CD8-positive, alpha-beta memory T cell (primary cell): ENCODE measurements at places on chromosomes 12 and 14.

GRCh38 chr14:42229294-42229693 is 622.6 kb downstream of the LRFN5 start:
- H3K4me3 ChIP-seq: no peak overlapping the region
- no peaks in the 10 kb centered on the region for H3K4me1 ChIP-seq
- DNase-seq: no peak

DNA sequence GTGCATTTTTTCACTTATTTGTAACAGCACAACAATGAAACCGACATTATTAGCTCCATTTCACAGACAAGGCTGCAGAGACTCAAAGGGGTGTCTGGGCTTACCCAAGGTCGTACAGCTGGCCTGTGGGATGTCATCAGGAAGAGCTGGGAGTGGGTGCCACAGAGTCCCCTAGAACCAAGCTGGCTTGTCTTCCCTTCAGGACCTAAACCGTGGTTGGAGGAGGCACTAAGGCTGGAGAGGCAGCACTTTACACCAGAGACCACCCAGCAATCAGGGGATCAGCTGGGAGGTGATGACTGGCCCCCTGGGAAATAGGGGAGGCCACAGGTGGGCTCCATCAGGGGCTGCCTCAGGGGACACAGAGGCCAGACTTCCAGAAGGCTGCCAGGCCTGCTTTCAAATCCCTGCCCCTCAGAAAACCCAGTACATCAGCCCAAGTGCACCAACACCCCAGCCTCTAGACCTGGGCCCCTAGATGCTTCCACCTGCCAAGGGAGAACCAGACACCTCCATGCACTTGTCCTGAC is 28.3 kb downstream of the DIO3 start:
- H3K36me3 ChIP-seq: no peaks in the 10 kb centered on the region
- no peaks in the 10 kb centered on the region for H3K4me1 ChIP-seq
- H3K4me3 ChIP-seq: no peak overlapping the region
- DNase-seq: no peak

DNA sequence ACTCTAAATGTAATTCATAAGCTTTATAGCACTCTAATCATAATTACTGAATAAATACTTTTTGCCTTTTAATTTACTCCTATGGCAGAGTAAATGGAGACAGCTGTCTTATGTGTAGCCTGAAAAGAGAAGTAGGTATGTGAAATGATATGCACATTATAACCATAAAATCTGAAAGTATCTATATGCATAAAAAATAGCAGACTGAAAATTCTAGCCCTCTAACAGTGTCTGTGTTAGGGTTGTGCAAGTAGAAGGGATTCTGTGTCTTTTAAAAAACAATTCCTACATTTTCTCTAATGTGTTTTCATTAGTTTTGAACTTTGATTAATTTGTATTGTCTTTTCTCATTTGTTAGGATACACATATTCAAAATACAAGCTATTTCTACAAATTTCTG is 94.9 kb downstream of the TXNDC16 start:
- no peak overlapping the region for H3K27ac ChIP-seq
- no peaks in the 10 kb centered on the region for H3K27me3 ChIP-seq
- H3K4me3 ChIP-seq: no peak overlapping the region
- DNase-seq: no peak
- H3K4me1 ChIP-seq: no peaks in the 10 kb centered on the region

DNA sequence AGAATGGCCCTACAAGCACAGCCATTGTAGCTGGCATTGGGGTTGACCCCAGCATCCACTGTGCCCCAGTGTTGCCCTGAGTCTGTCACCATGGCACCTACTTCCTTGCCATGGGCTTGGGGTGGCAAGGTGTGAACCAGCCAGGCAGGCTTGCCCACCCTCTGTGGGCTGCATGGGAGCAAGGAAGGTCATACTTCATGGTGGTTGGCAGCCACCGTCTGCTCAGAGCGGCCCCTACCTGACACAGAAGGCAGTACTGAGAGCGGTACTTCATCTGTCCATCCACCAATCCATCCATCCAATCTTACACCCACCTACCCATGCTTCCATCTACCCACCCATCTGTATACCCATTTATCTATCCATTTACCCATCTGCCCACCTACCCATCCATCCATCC is 160.1 kb downstream of the KIF26A start:
- no peak overlapping the region for H3K4me3 ChIP-seq
- no peak for DNase-seq
- H3K27me3 ChIP-seq: no peaks in the 10 kb centered on the region
- H3K36me3 ChIP-seq: no peaks in the 10 kb centered on the region

GRCh38 chr12:32418903-32419519 is 19.7 kb downstream of the FGD4 start:
- no peak overlapping the region for H3K4me3 ChIP-seq
- no peak overlapping the region for H3K27ac ChIP-seq
- H3K36me3 ChIP-seq: no peaks in the 10 kb centered on the region
- no peaks in the 10 kb centered on the region for H3K4me1 ChIP-seq

DNA sequence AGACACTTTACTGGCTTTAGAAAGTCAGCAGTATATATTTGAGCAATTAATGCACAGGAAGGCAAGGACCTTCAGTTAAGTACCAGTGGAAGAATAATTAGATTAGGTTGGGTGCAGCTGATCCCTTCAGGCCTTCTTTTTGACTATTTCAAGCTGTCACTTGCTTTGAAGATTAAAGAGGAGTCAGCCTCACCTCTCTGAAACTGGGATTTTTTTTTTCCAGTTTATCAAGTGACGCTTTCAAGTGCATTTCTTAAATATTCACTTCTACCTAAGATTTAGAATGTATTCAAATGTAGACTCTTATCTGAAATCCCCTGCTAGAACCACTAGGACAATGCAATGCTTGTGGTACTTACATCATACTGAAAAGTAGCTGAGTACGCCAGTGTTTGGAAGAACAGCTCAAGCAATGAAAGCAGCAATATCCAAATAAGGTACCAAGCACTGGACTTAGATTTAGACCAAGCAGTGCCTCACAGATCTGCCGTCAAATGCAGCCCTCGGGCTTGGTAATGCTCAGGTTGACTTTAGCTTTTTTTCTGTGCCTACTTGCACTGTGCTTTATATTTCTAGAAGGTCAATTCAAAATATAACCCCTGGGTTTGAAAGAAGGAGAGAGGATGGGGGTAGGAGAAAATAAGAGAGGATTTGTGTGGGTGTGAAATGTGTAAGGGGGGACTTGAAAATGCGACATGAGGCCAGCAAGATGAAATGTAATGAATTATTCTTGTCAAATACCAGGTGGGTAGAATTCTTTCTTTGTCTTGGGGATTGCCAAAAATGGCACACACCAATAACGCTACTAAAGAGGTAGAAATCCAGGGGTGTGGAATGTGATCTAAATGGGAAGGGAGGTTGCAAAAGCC is 3.7 kb upstream of the FERMT2 start:
- peaks cover 18% of the 10 kb centered on the region for H3K27me3 ChIP-seq
- peaks cover 10% of the 10 kb centered on the region for H3K4me1 ChIP-seq
- no peaks in the 10 kb centered on the region for H3K36me3 ChIP-seq
- no peak overlapping the region for H3K27ac ChIP-seq
- H3K4me3 ChIP-seq: no peak overlapping the region

- DNase-seq: no peak
- no peaks in the 10 kb centered on the region for H3K27me3 ChIP-seq
- H3K27ac ChIP-seq: no peak overlapping the region
- no peaks in the 10 kb centered on the region for H3K36me3 ChIP-seq
Observed at GRCh38 chr14:74917646-74918081, 5.4 kb downstream of the RPS6KL1 start.

- H3K4me1 ChIP-seq: peaks cover 5% of the 10 kb centered on the region
- H3K36me3 ChIP-seq: no peaks in the 10 kb centered on the region
- no peak for DNase-seq
- no peaks in the 10 kb centered on the region for H3K27me3 ChIP-seq
- no peak overlapping the region for H3K27ac ChIP-seq
Observed at GRCh38 chr12:101619858-101620761, 25.3 kb downstream of the MYBPC1 start.

- DNase-seq: no peak
- no peak overlapping the region for H3K27ac ChIP-seq
- H3K4me1 ChIP-seq: no peaks in the 10 kb centered on the region
- no peaks in the 10 kb centered on the region for H3K27me3 ChIP-seq
- H3K4me3 ChIP-seq: no peak overlapping the region
Observed at GRCh38 chr14:69922198-69922597, 43.0 kb downstream of the SMOC1 start.

- no peaks in the 10 kb centered on the region for H3K36me3 ChIP-seq
- no peak for DNase-seq
- no peak overlapping the region for H3K27ac ChIP-seq
- H3K4me1 ChIP-seq: no peaks in the 10 kb centered on the region
Observed at GRCh38 chr12:99609455-99610181, 37.9 kb upstream of the GARIN6 start.

DNA sequence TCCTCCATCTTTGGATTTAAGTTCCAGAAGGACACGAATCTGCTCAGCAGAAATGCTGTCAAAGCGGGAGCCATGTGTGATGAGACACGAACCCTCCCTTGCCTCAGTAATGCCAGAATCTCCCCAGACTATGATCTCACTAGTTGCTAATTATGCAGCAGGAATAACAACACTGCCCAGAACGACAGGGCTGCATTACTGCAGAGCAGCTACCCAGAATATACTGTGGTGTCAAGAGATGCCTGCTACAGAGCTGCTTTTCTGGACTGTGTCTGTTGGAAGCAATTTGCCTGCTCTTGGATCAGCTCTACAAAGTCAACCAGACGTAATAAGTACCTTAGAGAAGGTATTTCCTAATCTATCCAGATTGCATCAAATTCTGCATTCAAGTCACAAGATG is 5.5 kb downstream of the CSRNP2 start:
- peaks cover 15% of the 10 kb centered on the region for H3K4me1 ChIP-seq
- no peaks in the 10 kb centered on the region for H3K27me3 ChIP-seq
- no peak overlapping the region for H3K27ac ChIP-seq
- H3K36me3 ChIP-seq: no peaks in the 10 kb centered on the region

DNA sequence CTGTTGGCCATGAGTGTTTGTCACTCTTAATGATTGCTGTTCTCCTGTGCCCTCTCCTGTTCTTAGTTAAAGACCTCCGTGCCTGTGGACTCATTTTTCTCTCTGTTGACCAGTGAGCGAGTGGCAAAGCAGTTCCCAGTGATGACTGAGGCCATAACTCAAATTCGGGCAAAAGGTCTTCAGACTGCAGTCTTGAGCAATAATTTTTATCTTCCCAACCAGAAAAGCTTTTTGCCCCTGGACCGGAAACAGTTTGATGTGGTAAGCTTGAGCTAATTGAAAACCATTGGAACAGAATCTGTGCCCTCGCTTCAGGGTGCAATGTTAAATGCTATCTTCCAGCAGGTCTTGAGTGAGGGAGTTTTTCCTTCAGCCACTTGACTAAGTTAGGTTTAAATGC is 19.8 kb downstream of the ACAD10 start:
- H3K4me1 ChIP-seq: no peaks in the 10 kb centered on the region
- no peaks in the 10 kb centered on the region for H3K27me3 ChIP-seq
- H3K27ac ChIP-seq: no peak overlapping the region
- DNase-seq: no peak
- no peak overlapping the region for H3K4me3 ChIP-seq

DNA sequence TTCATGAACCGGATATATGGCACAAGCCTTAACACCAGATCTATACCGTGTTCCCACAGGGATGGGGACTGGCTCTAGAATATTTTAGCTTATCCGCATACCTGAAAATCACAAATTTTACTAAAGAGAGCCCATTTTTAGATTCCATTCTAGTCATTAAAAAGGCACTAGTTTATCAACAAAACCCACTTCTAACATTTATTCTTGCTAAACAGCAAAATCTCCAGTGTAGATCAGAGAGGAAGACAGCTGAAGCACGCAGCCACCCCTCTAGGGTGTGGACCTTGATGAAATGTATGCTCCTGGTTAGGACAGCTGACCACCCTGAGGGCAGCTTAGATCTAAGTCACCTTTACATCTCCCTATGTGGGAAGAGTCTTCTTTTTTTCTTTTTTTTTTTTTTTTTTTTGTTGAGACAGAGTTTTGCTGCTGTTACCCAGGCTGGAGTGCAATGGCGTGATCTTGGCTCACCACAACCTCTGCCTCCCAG is 62.4 kb downstream of the EID3 start:
- no peaks in the 10 kb centered on the region for H3K27me3 ChIP-seq
- no peak overlapping the region for H3K27ac ChIP-seq
- no peak overlapping the region for H3K4me3 ChIP-seq
- H3K4me1 ChIP-seq: no peaks in the 10 kb centered on the region

GRCh38 chr14:103143506-103143905 is 20.2 kb downstream of the TNFAIP2 start:
- H3K4me3 ChIP-seq: no peak overlapping the region
- no peaks in the 10 kb centered on the region for H3K36me3 ChIP-seq
- no peaks in the 10 kb centered on the region for H3K4me1 ChIP-seq
- peaks cover 3% of the 10 kb centered on the region for H3K27me3 ChIP-seq
- no peak overlapping the region for H3K27ac ChIP-seq
- DNase-seq: no peak

DNA sequence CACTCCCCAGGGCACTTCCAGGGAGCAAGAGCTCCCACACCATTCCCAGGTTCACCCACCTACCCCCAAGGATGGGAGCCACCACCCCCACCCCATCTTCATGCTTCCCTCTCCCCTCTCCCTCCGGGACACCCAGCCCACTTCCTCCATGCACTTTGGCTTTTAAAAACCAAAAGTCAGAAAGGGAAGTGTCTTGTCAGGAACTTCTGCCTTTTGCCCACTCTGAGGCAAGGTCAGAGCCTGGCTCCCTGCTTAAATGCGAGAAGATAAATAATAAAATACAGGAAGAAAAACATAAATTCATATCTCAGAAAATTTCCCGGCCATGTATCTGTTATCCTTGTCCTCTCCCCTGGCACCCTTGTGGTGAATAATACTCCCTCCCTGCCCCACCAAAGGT is 81.6 kb downstream of the PTGER2 start:
- no peak for DNase-seq
- no peaks in the 10 kb centered on the region for H3K27me3 ChIP-seq
- H3K4me3 ChIP-seq: no peak overlapping the region
- H3K4me1 ChIP-seq: peaks cover 17% of the 10 kb centered on the region

- no peak overlapping the region for H3K4me3 ChIP-seq
- no peak for DNase-seq
- no peak overlapping the region for H3K27ac ChIP-seq
- no peaks in the 10 kb centered on the region for H3K4me1 ChIP-seq
Observed at GRCh38 chr14:59969319-59969718, 49.4 kb downstream of the LRRC9 start.

DNA sequence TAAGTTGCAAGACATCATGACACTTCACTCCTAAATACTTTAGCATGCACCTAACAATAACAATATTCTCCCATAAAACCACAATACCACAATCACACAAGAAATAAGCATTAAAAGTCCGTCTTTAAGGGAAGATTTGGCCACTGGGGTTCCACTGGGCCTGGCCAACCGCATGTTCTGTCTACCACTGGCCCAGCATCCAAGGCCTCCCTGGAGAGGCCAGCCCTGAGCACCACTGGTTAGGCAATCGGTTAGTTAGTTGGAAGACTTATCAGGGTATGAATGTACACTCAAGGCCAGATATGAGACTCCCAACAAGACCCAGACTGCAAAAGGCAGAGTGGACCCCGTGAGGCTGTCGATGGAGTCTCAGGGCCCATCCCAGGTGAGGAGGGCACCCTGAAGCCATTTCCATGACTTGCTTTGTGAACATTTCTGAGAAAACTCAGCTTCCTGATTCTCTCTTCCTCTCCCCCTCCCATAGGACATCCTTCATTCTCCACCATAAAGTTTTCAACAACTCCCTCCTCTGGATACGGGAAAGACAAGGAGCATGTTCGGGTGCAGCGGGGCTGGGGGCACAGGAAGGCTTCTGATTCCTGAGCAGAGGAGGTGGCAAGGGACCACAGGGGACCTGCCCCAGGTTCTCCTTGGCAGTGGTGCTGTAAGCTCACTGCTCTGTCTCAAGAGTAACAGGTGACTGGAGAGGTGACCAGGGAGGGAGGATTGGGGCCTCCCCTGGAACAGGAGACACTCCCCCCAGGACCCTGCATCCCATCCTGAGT is 5.9 kb downstream of the PXN start:
- no peak overlapping the region for H3K4me3 ChIP-seq
- peaks cover 92% of the 10 kb centered on the region for H3K4me1 ChIP-seq
- no peaks in the 10 kb centered on the region for H3K27me3 ChIP-seq
- no peak for DNase-seq
- H3K27ac ChIP-seq: no peak overlapping the region
- peaks cover 6% of the 10 kb centered on the region for H3K36me3 ChIP-seq
